NCI-H2081 (cell line): ENCODE measurements at places on chromosomes 5 and 9.

GRCh38 chr5:158922816-158923215 is 176.9 kb downstream of the EBF1 start:
- DNase-seq, result no peak

DNA sequence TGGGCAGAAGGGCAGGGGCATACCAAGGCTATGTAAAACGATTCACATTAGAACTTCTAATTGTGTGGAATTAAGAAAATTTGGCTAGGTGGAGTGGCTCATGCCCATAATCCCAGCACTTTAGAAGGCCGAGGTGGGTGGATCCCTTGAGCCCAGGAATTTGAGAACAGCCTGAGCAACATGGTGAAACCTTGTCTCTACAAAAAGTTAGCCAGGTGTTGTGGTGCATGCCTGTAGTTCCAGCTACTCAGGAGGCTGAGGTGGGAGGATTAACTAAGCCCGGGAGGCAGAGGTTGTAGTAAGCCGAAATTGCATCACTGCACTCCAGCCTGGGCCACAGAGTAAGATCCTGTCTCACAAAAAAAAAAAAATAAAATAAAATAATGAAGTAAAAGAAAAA is 65.2 kb downstream of the LIX1 start:
- no peak for DNase-seq

GRCh38 chr5:1948663-1949191 is 66.0 kb upstream of the IRX4 start:
- DNase-seq, result no peak

DNA sequence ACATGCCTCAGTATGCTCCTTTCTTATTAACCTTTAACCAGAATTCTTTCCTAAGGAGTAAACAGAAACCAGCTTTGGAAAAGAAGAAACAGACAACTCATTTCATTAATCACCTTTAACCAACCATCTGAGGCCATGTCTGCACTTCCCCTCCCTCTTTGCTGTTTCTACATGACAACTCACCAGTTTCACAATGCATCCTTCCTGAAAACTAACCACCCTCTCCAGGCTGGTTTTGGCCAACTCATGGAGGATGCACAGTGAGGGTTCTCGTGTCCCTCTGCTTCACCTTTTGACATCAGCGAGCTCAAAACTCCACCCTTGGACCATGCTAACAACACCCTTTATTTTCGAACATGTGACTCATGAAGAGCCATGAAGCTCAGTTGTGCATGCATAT is 244.1 kb downstream of the ELAVL2 start:
- DNase-seq, result no peak

DNA sequence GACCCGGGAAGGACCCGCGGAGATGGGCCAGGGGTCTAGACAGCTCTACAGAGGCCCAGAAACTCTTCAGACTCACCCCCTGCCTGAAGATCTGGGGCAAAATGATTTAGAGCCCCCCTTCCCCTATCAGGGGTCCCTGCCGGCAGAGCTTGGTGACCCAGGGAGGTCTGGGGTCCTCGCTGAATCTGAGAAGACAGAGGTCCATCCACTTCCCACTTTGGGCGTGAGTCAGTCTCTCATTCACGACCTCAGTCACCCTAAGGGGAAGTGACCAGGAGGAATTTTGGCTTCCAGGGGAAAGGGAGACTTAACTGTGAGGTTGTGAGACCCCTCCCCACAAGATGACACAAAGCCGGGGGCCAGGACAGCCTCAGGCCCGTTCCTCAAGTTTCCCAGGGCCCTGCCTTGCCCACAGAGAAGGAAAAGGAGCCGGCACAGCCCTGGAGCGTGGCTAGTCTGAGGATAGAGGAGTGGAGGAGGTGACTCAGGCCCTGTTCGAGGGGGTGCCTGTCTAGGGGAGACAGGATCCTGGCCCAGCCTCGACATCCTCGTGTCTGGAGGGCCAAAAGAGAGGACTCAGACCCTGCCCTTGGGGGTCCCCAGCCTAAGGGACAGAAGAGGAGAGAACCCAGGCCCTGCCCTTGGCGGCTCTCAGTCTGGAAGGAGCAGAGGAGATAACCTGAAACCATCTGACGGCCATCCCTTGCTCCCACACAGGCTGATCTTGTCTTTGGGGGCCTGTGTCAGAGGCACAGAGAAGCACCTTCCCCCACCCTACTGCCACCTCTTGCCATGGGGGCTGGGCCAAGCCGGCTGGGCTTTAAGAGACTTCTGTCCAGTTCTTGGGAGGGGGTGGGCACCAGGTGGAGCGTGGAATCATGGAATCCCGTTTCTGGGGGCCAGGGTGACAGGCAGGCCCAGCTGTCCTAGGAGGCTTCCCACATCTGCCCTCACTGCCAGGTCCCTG is 889 bp downstream of the PDLIM4 start:
- no peak for DNase-seq

- DNase-seq, result peak; percentile 71
These were observed 27.1 kb upstream of the SLC6A19 start for GRCh38 chr5:1174122-1174936.

DNA sequence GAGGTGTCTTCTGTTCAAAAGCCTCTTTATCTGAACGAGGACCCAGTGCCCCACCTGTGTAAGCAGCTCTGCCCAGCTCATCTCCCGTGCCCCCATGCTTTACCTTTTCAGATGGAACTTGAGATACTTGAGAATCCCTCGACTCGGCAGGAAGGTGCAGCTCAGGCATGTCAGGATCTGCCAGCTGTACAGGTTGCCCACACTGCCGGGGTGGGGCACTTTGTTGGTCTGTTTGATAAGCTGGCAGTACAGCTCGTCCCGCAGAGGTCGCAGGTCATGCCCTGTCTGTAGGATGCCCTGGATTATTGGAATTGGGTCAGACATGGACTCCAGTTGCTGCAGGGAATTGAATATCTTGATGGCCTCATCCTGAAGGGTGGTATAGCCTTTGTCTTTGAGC is 58.0 kb upstream of the RETREG1 start:
- no peak for DNase-seq

GRCh38 chr9:37466037-37466709 is 923 bp upstream of the ZBTB5 start:
- DNase-seq, result peak; percentile 88

DNA sequence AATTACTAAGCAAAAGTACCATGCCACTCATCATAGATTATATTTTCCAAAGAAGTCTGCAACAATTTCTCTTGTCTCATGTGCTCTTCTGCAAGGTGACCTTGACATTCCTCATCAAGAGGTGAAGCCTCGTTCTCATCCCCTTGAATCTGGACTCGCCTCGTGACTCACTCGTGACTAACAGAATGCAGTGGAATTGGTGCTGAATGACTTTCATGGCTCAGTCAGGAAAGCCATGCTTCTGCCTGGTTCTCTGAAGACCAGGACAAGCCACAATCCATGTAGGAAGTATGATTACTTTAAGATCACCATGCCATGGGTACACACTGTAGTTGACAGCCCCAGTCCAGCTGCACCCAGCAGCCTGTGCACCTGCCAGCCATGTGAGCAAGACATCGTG is 335.8 kb downstream of the GADD45G start:
- no peak for DNase-seq

DNA sequence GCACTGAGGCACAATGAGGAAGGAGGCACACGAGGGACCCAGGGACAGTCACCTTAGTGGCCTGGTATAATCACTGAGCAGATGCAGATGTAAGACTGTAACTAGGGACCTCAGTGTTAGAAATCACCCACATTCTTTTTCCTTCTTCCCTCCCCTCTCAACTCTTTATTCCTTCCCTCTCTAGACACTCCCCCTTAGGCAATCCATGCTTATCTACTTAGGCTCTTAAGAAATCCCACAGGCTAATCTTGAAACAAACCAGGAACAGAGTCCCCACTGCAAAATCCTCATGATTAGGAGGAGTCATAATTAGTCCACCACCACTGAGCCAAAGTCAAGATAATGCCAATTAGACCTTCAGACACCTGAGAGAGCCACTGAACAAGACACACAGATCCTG is 84.7 kb downstream of the ELAVL2 start:
- no peak for DNase-seq

DNA sequence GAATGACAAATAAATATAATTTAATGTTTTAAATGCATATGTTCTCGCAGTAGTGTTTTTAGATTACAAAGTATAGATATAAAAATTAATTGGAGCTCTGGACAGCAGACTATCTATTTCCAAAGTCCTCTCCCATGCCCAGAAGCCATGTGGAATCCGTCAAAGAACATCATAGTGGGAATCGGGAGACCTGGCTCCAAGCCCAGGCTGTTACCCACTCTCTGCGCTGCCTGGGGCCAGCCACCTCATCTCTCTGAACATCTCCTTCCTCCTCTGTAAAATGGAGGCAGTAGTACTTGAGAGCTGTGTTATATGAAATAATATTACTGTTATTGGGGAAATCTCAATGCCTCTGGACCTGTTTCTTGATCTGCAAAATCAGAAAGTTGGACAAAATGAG is 58.1 kb upstream of the SLC30A5 start:
- peak; percentile 22 for DNase-seq

DNA sequence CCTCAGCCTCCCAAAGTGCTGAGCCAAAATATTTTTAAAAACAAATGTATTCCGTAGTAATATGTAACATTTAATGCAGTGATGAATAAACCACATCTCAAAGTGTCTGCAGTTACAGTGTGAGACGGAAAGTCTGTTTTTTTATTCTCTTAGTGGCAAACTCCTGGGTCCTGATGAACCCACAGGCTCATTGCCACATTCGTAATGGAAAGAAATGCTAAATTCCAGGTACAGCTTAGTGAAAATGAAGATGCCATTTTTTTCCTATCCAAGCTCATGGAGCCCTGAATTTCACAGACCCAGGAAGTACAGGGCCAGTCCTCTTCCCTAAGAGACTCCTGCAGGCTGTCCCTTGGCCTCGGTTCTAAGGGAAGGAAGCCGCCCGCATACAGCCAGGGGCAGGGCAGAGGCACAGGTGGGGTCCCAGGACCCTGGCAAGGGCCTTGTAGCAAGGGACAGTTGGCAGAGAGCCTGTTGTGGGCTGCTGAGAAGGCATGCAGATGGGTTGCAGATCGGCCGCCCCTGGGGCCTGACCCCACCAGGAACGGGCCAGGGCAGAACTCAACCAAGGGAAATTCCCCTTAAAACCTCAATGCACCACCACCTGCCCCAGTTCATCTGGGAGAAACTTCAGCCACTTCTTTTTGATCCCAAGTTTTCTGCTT is 36.2 kb downstream of the IPPK start:
- no peak for DNase-seq

DNA sequence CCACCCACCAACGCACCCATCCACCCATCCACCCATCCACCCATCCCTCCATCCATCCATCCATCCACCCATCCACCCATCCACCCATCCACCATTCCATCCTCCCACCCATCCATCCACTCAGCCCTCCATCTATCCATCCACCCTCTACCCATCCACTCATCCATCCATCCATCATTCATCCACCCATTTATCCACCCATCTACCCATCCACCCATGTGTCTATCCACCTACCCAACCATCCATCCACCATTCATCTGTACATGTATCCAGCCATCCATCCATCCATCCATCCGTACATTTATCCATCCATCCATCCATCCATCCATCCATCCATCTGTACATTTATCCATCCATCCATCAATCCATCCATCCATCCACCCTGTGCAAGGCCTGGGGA is 11.1 kb upstream of the VAV2 start:
- no peak for DNase-seq

DNA sequence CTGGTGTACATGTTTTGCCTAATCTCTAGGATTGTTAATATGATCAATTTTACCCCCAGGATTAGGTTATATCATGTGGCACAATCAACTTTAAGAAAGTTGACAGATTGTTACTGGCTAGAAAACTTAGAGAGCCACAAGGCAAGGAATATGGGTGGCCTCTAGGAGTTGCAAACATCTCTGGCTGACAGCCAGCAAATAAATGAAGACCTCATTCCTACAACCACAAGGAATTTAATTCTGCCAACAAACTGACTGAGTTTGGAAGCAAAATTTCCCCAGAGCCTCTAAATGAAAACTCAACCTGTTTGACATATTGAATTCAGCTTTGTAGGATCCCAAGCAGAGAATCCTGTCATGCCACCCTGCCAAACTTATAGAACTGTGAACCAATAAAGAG is 196.4 kb upstream of the PTGER4 start:
- DNase-seq, result no peak

GRCh38 chr5:65861830-65862241 is 64.5 kb upstream of the ERBIN start:
- DNase-seq, result no peak

DNA sequence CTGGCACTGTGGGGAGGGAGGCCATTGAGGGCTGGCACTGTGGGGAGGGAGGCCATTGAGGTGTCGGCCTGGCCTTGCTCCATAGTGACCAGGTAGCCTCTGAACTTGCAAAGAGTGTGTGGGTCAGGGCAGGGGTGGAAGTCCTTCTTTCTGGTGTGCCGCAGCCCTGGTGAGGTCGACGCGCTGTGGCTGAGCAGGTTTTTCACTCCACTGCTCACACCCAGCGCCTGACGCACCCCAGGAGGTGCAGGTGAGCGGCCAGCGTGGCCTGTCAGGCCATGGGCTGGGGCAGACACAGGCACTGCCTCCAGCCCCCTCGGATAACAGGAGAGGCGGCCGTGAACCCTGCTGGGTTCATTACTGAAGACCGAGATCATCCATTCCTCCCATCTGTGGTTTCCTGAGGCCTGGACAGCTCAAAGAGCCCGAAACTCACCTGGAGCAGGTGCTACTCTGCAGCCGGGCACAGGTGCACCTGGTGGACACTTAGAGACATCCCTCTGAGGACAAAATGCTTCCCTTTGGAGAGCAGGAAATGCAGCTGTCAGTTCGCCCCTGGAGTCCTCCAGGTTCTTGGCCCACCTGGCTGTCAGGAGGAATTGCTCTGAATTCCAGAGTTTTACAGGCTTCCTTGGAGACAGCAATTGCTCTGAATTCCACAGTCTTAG is 32.4 kb downstream of the LHX3 start:
- DNase-seq, result no peak

- DNase-seq, result no peak
These were observed 336.5 kb upstream of the SEMA6A start for GRCh38 chr5:116911074-116911473.

- DNase-seq, result no peak
These were observed 592.5 kb downstream of the CCDC171 start for GRCh38 chr9:16145196-16145950.

- DNase-seq, result no peak
These were observed 36.9 kb upstream of the TESK1 start for GRCh38 chr9:35568196-35568595.

DNA sequence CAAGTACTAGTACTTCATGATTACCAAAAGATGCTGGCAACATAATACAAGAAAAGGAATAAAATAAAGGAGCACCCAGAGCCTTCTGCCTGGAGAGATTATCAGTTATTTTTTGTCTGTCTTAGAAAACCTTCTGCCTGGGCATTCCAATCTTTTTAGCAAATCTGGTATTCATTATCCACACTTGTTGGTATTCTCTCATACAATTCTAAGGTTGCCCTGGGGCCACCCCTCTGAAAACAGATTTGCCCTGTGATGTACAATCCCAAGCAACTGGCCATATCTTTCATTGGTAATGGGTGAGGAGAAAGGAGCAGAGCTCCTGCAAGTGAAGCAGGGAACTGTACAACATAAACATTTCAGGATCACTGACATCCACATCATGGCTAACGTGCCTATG is 47.8 kb downstream of the WDR41 start:
- no peak for DNase-seq

DNA sequence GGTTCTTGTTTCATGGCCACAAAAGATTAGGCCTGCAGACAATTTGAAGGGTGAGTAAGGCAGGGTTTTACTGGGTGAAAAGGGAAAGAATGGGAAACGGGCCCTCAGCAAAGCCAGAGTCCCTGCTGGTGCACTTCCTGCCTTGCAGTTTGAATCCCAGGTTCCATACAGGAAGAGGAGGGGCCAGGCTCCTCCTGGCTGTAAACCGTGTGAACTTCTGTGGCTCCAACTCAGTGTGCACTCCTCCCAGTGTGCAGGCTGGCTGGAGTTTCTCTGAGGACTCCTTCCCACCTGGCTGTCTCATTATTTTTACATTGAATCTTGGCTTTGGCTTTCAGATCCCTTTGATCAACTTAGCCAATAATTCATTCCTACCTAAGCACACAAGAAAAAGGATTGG is 367.1 kb upstream of the KLF4 start:
- no peak for DNase-seq
